ENCODE measurements at places on chromosomes 5 and 9. TPM values are rescaled to one million over a fixed set of nuclear protein-coding genes. Genes with fewer than 3 reads are reported as not detected.
A peak's percentile ranks its signal among the peaks of the same experiment; 100 is the strongest.

GRCh38 chr9:28197653-28198052 lies 624.4 kb upstream of the C9orf72 start:
- DNase-seq = no peak

GRCh38 chr5:107032629-107033028 lies 638.1 kb downstream of the EFNA5 start:
- no peak for DNase-seq

DNA sequence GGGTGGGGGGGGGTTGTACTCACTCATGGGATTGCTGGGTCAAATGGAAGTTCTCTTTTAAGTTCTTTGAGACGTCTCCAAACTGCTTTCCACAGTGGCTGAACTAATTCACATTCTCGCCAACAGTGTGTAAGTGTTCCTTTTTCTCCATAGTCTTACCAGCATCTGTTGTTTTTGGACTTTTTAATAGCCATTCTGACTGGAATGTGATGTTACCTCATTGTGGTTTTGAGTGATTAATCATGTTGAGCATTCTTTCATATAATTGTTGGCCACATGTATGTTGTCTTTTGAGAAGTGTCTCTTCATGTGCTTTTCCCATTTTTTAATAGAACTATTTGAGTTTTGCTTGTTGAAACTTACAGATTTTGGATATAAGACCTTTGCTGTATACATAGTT lies 94.9 kb upstream of the PLPPR1 start:
- DNase-seq = no peak

GRCh38 chr5:14635656-14636055 lies 28.9 kb upstream of the OTULIN start:
- no peak for DNase-seq

GRCh38 chr9:5186416-5187169 lies 1.2 kb upstream of the INSL6 start:
- DNase-seq = peak; percentile 3

DNA sequence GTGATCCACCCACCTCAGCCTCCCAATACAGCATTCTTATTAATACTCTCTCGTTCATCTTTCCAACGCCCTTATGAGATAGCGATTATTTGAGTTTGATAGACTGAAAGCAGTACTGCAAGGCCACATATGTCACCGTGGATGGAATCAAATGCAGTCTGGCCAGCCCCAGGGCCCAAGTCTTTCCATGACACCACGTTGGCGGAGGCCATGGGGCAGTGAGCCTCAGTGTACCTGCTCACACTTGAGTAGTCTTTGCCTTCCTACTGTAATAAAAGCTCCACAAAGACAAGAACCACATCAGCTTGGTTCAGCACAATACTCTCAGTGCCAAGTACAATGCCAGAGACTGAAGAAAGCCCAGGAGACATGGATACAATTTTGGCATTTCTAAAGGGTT lies 88.5 kb downstream of the TTLL11 start:
- DNase-seq = no peak

DNA sequence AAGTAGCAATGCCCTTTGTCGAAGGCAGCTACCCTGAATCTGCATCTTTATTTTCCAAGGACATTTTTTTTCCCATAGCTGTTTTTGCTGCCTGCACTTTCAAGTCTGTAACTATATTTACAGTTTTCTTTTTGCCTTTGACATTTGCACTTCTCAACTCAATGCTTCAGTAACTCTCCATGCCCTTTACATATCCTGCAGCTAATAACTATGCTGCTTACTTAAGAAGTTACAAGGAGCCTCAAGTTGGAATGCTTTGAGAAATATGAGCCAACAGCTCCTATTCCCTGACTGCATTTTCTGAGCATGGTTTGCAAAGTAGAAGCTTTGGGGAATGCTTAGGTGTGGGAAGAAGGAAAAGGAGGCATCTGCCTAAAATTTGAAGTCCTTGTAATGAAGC lies 194.8 kb upstream of the TRPC7 start:
- no peak for DNase-seq

DNA sequence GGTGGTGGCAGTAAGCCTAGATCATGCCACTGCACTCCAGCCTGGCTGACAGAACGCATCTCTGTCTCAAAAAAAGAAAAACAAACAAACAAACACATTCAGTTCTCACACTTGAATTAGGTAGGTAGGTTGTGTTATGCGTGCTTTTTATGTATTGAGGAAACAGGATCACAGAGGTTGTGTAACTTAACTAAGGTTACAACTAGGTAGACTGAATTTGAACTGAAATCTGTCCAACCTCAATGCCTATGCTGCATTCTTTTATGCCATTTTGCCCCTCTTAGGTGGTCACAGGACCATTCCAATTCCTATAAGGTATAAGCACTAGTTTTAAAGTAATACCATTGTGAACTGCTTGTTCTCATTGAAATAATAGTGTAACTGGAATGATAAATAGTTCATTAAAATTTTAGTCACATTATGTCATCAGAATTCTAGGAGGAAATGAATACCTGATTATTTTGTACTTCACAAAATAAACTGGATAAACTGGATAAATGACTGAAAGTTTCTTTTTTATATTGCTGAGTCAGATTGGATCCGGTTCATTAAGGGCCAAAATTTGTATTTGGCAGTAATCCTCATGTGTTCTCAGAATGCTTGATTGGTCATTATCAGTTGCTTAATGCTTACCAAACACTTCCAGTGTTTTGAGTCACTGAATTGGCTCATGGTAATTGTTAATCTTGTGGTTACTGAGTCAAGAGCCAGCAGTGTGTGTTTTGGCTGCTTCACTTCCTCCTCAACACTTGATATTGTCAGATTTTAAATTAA lies 7.1 kb downstream of the UBAP1 start:
- peak; percentile 79 for DNase-seq

Gene RLN1
- not detected for polyA plus RNA-seq

Gene PRR7
- 1.6 TPM for polyA plus RNA-seq
